ENCODE measurements at places on chromosomes 2 and 18. TPM values are rescaled to one million over a fixed set of nuclear protein-coding genes. Genes with fewer than 3 reads are reported as not detected.

NDUFS1 gene
- total RNA-seq, result 69.9 TPM

RBKS gene
- 1.8 TPM for total RNA-seq

IL36A gene
- 2.1 TPM for total RNA-seq

NEB gene
- total RNA-seq, result 1.7 TPM

SCYGR4 gene
- not detected for total RNA-seq

GPATCH11 gene
- 16.8 TPM for total RNA-seq

TSPYL6 gene
- not detected for total RNA-seq

RTKN gene
- not detected for total RNA-seq

RAX gene
- not detected for total RNA-seq
